ENCODE measurements at places on chromosomes 2 and 18.

DNA sequence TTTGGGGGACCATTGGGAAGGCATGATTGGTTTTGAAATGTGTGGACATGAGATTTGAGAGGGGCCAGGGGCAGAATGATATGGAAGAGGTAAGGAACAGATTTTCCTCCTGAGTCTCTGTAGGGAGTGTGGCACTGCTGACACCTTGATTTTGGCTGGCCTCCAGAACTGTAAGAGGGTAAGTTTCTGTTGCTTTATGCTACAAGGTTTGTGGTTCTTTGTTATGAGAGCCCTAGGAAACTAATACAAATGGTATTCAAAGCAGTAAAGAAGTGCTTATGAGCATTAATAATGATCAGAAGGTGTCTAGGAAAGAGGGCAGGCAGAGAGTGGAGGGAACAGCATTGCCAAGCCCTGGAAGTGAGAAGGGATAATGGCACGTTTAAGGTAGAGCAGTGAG is 574.3 kb upstream of the NXPH2 start:
- no peak for DNase-seq

- DNase-seq, result no peak
Observed at GRCh38 chr2:40242315-40242714, 209.6 kb downstream of the SLC8A1 start.

DNA sequence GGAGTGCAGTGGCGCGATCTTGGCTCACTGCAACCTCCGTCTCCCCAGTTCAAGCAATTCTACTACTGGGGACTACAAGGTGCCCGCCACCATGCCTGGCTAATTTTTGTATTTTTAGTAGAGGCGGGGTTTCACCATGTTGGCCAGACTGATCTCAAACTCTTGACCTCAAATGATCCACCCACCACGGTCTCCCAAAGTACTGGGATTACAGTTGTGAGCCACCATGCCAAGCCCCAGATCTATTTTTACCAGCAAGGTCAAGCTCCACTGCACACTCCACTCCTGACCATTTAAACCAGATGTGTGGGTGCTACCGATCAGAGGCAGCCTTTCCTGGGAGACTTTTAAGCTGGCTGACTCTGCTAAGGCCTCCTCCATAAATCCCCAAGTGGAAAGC is 67.5 kb upstream of the CD226 start:
- no peak for DNase-seq

- no peak for DNase-seq
Observed at GRCh38 chr2:240568678-240569522, 616 bp downstream of the RNPEPL1 start.

DNA sequence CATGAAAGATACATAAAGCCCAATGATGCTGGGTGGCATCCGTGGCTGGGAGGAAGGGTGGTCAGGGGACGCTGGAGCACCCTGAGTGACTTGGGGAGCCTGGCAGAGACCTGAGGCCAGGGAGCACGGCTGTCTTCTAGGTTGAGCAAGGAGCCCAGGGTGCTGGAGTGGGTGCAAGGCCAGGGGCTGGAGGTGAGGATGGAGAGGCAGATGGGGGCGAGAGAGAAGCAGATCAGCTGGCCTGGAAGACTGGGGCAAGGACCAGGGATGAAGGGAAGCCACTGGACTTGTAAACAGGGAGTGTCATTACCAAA is 52.2 kb downstream of the FAM178B start:
- no peak for DNase-seq

Measured in esophagus squamous epithelium (tissue), 5 donors.